Activated T-cell treated with anti-CD3 and anti-CD28 coated beads, Interleukin-2, amount 50 U/mL, for 48 hours (primary cell): ENCODE measurements at places on chromosomes 5 and 9.

- DNase-seq: no peak
Measured at GRCh38 chr5:108345541-108346171, 36.2 kb downstream of the FBXL17 start.

- DNase-seq: no peak
Measured at GRCh38 chr9:19385786-19386501, 5.9 kb upstream of the RPS6 start.

- DNase-seq: no peak
Measured at GRCh38 chr9:35470894-35471293, 19.0 kb upstream of the RUSC2 start.

DNA sequence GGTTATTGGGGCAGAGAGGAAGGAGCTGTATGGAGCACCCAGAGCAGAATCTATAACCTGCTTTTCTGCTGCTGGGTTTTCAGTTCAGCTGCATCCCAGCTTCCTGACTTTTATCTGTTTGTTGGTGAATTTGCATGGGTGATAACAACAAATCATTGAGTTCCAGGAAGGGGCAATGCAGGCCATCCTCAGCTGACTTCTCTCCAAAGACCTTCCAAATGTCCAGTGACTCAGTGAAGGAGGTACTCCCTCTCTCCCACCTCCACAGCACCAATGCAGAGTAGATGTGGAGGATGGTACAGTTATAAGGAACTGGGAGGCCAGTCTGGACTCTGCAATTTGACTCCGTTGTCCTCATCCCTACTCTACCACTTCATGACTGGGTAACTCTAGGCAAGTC, 1.6 kb upstream of the TXN start:
- no peak for DNase-seq

GRCh38 chr9:90890146-90890810, 88.7 kb downstream of the SYK start:
- DNase-seq: no peak

GRCh38 chr9:129655696-129656095, 9.8 kb upstream of the PRRX2 start:
- DNase-seq: no peak

DNA sequence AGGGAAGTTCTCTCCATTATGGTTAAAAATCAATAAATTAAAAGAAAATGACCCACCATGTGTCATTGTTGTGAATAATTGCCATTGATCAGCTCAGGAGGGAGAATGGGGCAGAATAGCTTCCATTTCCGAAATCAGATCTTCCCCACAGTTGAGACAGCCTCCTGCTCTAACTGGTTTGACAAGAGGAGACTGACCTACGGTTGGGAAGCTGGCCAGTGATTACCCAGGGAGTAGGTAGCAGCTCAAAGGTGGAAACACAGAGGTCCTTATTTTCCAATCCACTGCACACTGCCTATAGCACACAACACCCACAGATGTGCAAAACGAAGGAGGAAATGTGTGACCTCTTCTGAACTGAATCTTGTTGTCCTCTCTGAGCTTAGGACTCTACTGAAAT, 69.0 kb upstream of the DAPK1 start:
- DNase-seq: no peak

DNA sequence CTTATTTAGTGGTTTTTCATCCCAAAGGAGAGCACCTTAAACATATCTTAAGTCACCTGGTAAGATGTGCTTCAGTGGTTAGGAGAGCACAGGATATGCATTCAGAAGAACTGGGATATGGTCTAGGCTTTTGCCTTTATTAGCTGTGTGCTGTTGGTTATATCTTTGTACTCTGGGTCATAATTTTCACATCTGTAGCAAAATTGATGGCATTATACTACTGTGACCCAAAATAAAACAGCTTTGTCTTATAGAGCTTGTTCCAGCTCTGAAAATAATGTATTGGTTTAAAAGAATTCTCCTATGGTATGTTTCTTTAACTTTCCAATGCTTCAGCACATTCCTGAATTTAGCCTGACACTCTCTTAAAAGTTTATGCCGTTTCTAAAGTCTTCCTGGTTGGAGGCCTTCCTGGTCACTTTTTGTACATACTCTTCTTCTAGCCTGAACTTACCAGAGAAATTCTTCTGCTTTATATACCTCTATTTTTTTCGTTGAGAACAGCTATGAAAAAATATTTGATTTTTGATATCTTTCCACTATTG, 337.1 kb upstream of the MPDZ start:
- no peak for DNase-seq

DNA sequence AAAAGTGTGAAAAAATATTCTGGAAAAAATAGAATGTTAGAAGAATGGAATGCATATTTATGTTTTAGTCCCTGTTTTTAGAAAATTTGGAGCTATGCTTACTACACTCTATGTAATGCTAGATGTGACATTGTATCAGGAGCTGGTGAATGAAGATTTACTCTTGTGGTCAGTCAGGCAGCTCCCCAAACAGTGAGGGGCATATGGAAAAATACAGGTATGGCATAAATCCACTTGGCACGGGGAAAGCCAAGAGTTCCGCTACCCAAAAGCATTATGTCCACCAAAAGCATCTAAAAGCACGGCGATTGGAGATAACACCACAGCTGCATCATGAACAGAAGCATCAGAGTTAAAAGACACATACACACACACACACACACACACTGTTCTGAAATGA, 220.2 kb upstream of the KLF9 start:
- DNase-seq: no peak

DNA sequence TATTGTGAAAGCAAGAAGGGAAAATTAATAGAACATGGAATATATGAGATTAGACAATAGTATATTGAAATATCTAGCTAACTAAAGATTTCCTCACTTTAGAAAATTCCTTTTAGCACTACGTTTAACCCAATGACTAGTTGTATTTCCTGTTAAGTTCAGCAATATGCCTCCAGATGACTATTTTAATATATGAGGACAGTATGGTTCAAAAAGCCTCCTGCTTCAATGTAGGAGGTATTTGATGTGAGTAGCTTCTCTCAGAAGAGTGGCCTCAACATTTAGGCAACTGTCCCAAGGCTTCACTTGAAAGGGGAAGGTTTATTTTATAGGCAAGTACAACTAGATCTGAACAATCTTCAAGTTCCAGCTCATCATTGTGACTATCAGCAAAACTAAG, 2.0 kb upstream of the MEF2C start:
- DNase-seq: no peak

DNA sequence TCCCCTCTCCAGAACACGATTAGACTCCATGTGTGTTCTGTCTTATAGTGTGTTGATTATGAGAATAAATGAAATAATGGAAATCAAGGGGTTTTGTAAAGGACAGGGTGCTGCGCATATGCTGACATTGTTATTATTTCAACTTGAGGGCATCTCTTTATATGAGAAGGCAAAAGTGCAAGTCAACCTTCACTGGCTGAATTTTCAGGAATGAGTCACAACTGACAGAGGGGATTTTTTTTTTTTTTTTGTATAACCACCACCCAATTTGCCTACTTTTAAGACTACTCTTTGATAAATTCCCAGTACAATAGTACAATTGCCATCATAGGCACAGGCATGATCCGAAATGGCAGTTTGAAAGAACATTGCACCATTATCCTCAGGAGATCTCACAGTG, 419.2 kb upstream of the NMUR2 start:
- DNase-seq: no peak

DNA sequence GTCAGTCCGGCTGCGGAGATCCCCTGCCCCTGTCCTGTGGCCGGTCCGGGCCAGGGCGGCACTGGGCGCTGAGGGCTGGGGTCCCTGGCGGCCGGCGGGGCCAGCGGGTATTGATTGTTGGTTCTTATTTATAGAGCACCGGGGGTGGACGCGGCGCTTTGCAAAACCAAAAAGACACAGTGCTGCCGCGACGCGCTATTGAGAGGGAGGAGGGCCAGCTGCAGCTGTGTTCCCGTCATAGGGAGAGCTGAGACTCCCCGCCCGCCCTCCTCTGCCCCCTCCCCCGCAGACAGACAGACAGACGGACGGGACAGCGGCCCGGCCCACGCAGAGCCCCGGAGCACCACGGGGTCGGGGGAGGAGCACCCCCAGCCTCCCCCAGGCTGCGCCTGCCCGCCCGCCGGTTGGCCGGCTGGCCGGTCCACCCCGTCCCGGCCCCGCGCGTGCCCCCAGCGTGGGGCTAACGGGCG, 2.5 kb downstream of the LRRC26 start:
- no peak for DNase-seq

DNA sequence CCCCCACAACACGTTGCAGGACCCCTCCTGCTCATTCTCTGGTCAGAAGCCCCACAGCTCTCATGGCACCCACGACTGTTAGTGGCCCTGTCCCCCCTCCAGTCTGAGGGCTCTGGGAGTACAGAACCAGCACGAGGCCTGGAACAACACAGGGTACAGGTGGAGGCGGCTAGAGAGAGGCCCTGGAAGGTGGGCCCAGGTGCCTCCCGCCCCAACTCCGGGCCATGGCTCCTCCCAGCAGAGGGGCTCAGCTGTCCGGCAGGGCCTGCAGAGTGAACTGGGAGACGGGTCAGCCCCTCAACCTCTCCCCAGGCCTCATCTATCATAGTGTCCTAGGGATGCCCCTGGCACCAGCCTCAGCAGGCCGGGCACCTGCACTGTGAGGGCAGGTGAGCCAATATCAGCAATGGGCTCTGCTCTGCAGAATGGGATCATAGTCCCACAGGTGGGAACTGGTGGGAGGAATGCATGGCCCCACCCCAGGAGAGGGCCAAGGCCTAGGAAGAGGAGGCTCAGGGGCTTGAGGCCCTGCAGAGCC, 58.6 kb downstream of the BARX1 start:
- peak; percentile 13 for DNase-seq

DNA sequence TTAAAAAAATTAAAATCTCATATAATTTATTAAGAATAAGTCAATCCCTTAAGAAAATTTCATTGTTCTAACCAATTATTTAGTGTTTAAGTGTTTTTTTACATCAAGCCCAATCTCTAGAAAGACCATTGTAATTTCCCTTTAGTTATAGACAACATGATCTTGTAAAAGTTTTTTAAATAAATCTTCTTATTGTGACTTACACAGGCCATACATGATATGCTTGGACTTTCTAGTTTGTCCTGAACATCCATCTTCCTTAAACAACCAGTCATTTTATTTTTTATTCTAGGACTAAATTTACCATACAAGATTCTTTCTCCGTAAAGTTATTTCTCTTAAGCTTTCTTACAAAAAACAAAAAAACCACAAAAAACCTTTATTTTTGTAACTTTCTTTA, 126.5 kb upstream of the MAST4 start:
- no peak for DNase-seq
